ENCODE measurements at places on chromosomes 3 and 15.

- no peak for DNase-seq
These were observed 232.6 kb downstream of the NTRK3 start for GRCh38 chr15:88023914-88024313.

- DNase-seq = no peak
These were observed 108.5 kb downstream of the TJP1 start for GRCh38 chr15:29713784-29714183.

- DNase-seq = no peak
These were observed 25.8 kb downstream of the P2RY1 start for GRCh38 chr3:152860736-152861135.

DNA sequence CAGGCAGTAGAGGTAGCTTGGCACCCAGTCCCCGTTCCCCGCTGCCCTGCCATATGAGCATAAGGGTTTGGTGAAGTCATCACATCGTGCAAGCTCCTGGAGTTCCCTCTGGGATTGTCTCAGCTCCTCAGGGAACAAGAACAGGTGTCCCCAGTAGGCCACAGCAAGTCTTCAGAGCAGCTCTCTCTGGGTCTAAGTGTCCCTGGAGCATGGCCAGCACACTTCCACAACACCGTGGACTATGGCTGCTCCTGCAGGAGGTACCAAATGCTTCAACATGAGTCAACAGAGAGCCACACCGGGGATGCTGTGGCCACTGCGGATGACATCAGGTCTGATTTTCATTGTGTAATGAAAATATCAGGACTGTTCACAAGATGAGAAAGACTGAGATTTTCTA is 23.1 kb downstream of the ABHD6 start:
- peak; percentile 45 for DNase-seq

- peak; percentile 34 for DNase-seq
These were observed 159.8 kb downstream of the ALCAM start for GRCh38 chr3:105526360-105527111.

DNA sequence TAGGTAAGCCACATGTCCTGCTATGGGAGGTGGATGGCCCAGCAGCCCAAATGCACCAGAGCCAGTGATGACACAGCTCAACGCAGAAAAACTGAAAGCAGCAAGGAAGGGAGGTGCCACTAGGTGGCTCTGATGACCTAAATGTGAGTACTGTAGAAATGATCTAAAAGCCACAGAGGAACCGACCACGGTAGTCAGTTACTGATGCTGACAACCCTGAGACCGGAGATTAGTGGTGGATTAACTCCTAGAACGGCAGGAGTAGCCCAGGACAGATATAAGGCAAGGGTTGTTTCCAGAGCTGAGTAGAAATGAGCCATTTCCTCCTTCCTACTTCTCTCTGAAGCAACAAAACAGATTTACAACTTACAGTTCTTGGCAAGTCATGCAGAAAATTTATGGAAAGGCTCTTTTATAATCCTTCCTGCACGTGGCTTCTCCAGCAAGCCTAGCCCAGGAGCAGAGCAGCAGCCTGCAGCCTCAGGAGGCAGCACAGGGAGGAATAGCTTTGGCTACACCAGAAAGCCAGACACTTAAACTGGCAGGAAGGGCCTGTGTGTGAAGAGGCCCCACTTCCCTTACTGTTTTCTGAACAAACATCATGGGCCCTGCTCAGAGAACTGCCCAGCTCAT is 13.1 kb downstream of the FBXL22 start:
- peak; percentile 81 for DNase-seq

DNA sequence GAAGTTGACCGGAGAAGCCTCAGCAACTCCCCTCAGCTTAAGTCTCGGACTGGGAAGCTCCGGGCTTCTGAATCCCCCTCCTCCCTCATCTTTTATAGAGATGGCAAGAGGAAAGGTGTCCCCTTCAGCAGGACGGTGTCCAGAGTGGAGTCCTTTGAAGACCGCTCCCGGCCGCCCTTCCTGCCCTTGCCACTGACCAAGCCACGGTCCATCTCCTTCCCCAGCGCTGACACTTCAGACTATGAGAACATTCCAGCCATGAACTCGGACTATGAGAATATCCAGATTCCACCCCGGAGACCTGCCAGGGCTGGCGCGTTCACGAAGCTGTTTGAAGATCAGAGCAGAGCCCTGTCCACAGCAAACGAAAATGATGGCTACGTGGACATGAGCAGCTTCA is 2.4 kb downstream of the FGD5 start:
- no peak for DNase-seq

DNA sequence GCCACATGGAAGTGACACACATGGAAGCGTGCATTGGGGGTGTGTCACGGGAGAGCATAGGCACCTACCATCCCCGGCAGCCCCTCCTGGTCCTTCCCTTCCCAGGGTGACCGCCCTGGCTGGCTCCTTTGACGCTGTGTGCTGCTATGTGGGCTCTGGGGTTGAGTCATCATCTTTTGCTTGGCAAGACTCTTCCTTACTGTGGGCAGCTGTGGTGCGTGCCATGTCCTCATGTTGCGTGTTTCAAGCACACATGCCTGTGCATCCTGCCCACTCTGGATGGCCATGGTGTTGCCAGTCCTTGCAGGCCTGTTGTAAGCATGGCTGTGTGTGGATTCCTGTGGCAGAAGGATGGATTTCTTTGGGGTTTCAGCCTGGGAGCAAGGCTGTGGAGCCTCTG is 14.0 kb downstream of the PLXNA1 start:
- DNase-seq = peak; percentile 23

DNA sequence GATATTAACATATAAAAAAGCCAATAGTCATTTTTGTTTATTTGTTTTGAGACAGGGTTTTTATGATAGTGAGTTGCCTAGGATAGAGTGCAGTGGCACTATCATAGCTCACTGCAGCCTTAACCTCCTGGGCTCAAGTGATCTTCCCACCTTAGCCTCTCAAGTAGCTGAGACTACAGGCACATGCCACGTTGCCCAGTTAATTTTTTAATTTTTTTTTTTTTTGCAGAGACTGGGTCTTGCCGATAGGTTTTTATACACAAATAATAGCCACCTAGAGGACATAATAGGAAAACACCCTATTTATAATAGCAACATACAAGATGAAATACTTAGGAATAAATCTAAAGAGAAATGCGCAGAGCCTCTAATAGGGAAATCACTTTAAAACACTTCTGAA is 13.3 kb downstream of the EIF3J start:
- peak; percentile 27 for DNase-seq

DNA sequence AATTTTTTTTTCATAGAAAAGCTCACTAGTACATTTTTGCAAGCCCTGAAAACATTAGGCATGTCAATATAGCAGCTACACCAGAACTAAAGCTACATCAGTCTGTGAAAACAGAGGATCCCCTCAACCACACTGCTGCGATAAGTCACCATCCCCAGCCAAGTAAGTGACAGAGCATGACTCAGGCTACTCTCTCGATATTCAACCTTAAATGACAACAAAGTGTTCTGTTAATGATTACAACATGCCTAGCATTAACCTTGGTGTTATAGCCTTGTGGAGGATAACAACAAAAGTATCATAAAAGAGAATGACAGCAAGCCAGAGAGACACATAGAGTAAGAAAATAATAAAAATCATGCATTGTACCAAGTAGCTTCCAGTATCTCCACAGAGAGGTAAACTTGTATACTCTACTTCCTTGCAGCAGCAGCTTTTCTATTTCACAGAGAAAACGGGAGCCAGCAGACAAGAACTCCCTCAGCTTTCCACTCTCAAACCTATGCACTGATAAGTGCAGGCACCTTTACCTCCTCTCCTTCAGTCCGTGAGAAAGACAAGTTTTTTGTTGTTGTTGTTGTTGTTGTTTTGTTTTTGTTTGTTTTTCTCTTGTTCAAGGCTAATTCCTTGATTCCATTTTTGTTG is 76.6 kb downstream of the GBE1 start:
- peak; percentile 16 for DNase-seq

GRCh38 chr3:76199382-76199781 is 414.0 kb upstream of the ZNF717 start:
- DNase-seq = no peak

DNA sequence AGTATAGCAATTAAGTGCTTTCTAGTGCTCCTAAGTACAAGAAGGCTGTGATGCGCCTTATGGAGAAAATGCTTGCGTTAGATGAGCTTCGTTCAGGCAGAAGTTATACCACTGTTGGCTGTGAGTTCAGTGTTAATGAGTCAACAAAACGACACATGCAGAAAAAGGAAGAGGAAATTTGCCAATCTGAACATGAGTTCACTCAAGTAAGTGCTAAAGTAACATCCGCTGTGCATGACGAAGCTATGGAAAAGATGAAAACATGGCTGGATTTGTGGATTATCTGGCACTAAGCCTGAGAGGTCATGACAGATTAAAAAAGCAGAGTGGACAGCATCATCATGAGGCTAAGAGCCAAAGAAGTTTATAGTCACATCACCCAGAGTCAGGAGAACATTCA is 36.9 kb downstream of the SH3BP5 start:
- DNase-seq = peak; percentile 73

- DNase-seq = no peak
These were observed 233.7 kb downstream of the CNTN6 start for GRCh38 chr3:1326546-1326945.

DNA sequence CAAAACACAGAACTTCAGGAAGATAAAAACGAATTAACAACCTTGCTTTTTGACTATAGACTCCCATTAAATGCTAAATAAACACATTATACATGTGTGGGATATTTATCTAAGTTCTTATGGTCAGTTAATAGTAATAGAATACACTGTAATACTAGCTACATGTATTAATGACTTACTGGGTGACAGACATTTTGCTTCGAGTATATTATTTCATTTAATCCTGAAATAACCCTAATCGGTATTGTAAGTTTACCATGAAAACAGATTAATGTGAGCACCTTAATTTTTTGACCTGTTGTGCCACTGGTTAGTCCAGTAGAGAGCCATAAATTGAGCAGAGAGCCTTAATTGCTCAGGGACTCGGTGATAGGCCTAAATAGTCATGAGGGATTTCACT is 151.1 kb downstream of the ROBO2 start:
- no peak for DNase-seq

GRCh38 chr3:194404365-194405140 is 5.5 kb upstream of the GP5 start:
- DNase-seq = peak; percentile 62

DNA sequence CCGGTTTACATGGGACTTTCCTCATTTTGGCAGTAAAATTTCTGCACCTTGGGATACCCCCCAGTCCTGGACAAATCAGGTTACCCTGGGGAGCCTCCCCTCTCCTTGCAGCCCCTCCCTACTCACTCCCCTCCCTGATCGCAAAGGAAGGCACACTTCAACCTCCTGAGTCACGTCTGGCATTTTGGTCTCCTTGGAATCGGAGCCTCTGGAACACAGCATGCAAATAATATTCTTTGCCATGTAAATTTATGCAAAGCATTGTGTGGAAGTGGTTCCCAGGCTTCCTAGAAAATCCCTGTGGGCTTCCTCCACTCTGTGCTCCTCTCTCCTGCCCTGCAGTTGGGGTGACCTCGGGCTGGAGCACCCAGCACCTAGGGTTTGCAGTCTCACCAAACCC is 11.6 kb downstream of the SCN5A start:
- DNase-seq = no peak

GRCh38 chr3:46998121-46998851 is 18.8 kb downstream of the NBEAL2 start:
- peak; percentile 29 for DNase-seq
